ENCODE measurements at places on chromosomes 11 and 22.

DNA sequence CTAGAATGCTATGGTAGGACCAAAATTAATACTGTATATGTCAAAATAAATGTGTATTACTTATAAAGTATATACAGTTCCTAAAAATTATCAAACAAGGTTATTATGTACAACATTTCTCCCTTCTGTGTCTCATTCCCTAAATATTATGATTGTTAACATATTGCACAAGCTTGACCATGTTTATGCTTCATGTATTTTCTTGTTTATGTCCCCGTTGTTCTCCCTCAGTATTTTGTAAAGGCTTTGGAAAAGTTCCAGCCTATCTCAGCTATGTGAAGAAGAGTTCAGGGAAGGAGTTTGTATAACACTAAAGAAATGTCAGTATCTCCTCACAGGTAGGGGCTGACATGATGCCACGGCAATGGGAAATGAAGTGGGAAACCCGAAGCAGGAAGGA, 19.6 kb downstream of the ADM start:
- no peak for DNase-seq

DNA sequence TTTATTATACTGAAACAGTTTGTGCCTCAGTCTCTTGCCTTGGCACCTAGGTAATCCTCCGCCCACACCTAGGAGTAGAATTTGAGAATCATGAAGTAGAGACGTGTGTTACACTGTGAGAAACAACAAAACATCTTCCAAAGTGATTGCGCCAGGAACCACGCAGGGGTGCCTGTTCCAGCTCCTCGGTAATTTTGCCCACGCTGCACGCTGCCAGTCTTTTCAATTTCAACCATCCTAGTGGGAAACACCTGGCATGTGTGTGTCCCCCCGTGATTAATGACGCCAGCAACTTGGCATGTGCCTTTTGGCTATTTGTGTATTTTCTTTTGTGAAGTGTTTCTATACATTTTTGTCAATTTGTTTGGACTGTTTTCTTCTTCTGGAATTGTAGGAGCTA, 919.1 kb downstream of the BRD1 start:
- no peak for DNase-seq

DNA sequence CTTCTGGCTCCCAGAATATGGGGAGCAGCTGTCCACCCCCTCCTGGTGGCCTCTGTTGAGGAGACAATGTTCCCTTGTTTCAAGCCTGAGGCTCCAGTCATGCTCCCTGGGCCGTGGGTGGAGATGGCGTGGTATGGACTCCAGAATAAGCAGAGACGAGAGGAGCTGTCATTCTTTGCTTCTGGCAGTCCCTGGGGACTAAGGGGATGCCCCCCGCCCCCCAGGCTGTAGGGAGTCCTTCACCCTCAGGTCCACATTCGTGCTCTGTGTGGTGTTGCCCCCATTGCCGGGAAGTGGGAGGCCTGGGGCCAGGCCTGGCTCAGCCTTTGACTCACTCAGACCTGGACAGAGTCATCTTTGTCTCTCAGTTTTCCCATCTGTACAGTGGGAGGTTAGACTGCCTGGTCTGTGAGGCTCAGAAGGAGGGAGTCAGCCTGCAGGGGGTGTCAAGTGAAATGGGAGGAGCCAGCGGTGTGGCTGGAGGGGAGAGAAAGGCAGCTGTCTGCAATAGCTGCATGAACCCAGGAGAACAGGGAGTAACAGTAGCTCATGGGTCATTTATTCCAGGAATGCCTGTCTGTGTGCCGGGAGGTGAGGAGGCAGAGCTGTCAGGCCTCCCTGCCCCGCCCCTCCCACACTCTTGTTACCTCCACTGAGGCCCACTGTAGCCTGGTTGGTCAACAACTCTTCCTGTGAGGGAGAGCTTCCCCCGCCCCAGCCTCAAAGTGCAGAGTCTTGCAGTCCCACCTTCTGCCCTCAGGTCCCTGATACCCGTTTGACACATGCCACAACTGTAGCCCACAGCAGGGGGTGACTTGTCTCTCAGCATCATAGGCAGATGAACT, 6.3 kb downstream of the ARHGEF17 start:
- DNase-seq: peak; percentile 83

DNA sequence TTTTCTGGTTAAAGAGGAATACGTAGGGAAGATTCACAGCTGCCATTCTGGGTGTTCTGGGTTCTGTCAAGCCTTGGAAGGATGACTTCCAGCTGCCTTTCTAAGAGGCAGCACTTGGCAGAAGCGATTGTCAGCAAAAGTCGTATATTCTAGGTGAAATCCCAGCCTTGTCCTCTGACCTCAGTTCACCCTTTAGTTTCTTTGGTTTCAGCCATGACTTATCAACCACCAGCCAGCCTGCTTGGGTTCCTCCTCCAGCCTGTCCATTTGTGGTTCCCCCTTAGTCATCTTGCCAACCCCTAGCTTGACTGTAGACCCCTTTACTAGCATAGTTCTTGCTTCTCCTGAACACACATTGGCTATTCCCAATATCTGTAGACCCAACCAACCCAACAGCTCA, 102.3 kb upstream of the CD44 start:
- no peak for DNase-seq

GRCh38 chr11:124608147-124608546, 3.1 kb upstream of the PANX3 start:
- DNase-seq: no peak

DNA sequence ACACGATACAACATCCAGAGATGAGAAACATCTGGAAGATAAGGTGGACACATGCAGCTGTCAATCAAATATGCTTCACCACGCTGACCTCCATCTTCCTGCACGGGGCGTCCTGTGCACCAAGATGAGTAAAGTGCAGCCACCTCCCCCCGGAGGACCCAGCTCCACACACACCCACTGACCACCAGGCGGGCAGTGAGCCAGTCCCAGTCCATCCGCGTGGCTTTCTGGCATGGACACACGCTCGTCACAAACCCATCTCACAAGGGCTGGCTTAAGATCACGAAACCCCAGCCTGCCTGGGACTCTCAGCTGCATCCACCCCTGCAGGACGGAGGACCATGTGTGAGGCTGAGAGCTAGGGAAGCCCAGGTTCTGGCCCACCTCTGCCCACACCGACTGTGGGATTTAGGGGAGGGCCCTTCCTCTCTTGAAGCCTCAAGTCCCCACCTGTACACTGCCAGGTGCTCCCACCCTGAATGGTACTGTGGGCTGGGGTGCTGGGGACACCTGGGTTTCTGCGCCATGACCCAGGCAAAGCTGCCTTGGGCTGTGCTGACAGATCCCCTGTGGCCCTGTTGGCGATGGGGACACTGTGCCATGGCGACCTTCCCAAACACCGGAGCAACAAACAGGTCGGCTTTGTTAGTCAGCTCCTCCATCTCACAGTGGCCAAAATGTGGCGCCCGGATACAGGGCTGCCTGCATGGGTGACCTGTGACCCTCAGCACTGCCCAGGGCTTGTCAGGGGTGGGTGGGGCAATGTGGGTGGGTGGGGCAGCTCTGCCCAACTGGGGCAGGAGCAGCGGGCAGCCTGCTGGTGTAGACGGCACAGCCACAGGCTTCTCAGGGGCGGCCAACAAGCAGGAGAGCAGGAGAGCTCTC, 629.0 kb downstream of the TBC1D22A start:
- DNase-seq: no peak

DNA sequence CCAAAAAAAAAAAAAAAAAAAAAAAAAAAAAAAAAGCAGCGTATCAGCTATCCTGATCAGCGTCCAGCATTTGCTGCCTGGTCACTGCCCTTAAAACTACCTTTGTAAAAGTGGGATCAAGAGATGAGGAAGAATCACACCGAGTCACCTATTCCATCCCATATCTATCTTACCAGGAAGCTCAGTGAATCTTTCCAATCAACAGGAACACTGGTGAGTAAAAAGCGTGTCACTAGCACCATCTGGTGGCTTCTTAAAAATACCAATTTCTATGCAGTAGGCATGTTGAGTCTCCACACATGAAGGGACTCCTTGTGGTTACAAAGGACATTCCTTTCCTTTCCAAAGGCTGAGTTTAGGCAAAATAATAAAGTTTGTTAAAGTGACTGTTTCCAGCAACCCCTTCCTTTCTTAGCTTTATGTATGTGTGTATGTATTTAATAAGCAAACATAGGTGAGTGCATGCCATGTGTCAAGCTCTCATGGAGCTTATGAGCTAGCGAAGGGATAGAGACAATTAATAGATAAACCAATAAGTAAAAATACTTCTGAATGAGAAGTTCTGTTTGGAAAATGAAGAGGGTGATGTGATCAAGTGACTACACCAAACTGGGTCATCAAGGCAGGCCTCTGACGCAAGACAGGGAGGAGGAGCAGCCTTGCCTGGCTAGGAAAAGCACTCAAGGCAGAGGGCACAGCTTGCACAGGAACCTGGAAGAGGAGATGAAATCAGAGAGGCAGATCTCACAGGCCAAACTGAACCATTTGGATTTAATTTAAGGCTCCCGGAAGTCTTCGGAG, 13.9 kb upstream of the TP53AIP1 start:
- no peak for DNase-seq

- peak; percentile 3 for DNase-seq
These were observed 124.5 kb downstream of the TRIM44 start for GRCh38 chr11:35787013-35787504.

- DNase-seq: no peak
These were observed 19.5 kb downstream of the CRELD2 start for GRCh38 chr22:49937758-49938564.

DNA sequence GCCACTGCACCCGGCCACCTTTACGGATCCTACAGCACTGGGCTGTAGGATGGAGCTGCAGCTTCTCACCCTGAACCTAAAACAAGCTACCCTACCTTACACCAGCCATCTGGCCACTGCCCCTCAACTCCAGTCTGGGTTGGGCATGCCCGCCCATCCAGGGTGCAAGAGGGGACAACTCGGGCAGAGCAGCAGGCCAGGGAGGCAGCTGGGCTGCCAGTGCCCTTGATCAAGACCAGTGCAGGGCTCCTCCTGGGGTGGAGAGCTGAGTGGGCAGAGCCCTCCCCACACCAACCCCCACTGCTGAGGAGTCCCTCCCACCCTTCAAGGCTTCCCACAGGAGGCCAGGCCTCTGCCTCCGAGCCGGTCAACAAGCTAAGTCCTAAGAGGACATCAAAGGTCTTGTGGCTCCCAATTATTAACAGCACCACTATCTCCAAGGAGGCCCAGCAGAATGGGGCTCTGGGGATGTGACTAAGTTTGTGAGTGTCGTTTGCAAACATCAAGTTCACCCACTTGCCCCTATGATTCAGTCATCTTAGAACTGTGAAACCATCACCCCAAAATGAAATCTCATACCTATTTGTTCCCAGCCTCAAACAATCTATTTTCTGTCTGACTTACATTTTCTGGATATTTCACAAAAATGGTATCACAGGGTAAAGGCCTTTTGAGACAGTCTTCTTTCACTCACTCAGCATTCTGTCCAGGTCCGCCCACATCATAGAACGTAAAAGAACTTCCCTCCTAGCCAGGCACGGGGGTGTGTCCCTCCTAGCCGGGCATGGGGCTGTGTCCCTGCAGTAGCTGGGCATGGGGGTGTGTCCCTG, 11.0 kb downstream of the GATD1 start:
- DNase-seq: no peak

All from upper lobe of left lung (tissue), 6 donors.